ENCODE measurements at places on chromosomes 6 and 20. TPM values are rescaled to one million over a fixed set of nuclear protein-coding genes. Genes with fewer than 3 reads are reported as not detected.

Gene EYA4
- total RNA-seq = 0.26 TPM

Gene GLP1R
- 5.7 TPM for total RNA-seq

GRCh38 chr20:16975682-16976081 is 227.5 kb downstream of the OTOR start:
- DNase-seq = no peak

DNA sequence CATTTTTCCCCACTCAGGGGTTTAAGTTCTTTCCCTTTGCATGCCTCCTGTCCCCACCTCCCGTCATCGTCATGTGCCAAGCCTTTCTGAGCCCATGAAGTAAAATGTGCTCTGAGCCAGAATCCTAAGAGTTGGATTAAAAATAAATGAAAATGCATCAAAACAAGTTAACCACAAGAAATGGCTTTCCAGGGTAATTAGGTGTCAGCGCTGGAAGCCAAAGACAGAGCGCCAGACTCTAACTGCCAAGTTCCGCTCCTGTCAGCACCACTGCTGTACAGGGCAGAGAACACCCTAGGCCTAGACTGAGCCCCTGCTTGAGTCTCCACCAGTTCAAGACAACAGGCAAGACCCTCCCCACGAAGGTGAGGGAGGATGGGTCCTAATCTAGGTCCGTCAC is 5.5 kb upstream of the C20orf202 start:
- DNase-seq = no peak

GRCh38 chr6:44074439-44074812 is 52.8 kb downstream of the MRPL14 start:
- DNase-seq = peak; percentile 72

All from body of pancreas (tissue), 4 donors.